ENCODE measurements at places on chromosomes 4 and X.

- no peak for DNase-seq
These were observed 4.3 kb downstream of the EPHA5 start for GRCh38 chr4:65665771-65666523.

DNA sequence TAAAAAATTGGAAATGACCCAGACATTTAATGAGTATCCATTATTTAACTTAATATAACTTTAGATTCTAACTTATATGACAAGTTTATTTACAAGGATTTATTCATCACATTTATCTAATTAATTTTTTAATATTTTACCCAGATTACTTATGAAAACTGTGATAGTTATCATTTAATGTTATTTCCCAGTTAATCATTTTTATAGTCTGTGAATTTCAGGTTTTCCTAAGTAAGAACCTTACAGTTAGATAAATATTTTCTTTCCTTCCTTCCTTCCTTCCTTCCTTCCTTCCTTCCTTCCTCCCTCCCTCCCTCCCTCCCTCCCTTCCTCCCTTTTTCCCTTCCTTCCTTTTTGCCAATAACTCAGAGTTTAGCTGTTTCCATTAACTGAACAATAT, 14.8 kb upstream of the FHDC1 start:
- DNase-seq: no peak

DNA sequence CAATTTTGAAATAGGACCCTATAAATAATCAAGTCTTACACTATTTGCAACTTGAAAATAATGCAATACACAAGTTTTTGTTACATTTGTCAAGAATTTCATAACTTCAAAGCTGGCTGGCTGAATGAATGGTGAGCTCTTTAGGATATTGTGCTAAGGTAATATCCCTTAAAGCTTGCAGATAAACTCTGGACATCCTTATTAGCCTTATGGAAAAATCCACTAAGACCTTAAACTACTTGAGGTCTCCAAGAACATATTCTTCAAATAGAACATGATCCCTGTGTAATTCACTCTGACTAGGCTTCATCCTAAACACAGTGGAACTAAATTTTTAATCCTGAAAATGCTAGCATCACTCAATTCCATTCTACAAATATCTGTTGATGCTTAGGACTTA, 199.3 kb downstream of the PACRGL start:
- no peak for DNase-seq

GRCh38 chr4:150418757-150419410, 163.1 kb upstream of the MAB21L2 start:
- DNase-seq: no peak

DNA sequence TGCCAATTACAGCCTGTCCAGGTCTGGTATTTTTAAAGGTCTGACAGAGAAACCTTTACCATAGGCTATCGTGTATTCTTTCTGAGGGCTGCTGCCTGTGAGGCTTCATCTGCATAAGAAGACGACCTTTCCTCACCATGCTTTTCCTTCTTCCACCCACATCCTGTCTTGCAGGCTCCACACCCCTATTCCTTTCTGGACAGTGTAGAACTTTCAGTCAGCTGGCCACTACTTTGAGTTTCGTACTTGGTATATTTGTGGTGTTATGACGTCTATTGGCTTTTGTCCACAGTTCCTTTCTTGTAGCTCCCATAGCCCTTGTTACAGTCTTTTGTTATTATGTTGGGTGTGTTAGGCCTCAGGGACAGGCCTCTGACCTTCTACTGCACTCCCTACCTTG, 311.4 kb downstream of the RAPGEF2 start:
- DNase-seq: no peak

DNA sequence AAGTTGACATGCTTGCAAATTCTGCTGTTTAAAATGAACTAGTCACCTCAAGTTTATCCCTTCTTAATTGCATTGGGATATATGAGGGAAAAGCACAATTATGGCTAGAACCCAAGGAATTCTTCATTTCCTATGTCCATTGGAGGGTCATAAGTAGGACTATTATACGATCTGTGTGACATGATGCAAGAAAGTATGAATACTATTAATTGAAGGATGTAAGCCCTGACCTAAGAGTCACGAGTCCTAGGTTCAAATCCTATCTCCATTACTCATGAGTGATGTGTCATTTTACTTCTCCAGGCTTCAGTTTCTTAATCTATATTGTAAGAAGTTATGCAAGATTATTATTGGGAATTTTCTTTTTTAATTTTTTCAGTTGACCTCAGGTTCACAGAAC, 542.9 kb upstream of the GRIA3 start:
- DNase-seq: no peak

GRCh38 chrX:49066690-49067089, 7.1 kb downstream of the PRAF2 start:
- DNase-seq: no peak

DNA sequence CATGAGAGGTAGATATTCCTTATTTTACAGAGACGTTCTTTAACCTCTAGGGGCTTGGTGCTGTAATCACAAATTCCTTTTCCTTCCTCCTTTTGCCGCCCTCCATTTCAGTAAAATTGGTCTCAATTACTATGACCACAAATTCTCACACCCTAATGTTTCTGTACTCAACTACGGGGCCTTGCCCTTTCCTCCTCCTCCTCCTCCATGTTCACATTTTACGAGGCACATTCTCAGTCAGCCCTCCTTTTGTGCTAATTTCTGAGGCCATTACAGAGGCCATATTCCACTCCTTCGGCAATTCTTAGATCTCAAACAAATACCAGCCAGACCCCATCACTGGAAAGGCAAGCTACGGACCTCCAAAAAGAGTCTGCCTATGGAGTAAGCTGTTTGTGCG, 92.1 kb downstream of the SH3KBP1 start:
- DNase-seq: no peak

GRCh38 chrX:10109695-10110094, 47.1 kb upstream of the CLCN4 start:
- no peak for DNase-seq

GRCh38 chrX:130726661-130727060, 176.3 kb downstream of the ENOX2 start:
- DNase-seq: no peak

DNA sequence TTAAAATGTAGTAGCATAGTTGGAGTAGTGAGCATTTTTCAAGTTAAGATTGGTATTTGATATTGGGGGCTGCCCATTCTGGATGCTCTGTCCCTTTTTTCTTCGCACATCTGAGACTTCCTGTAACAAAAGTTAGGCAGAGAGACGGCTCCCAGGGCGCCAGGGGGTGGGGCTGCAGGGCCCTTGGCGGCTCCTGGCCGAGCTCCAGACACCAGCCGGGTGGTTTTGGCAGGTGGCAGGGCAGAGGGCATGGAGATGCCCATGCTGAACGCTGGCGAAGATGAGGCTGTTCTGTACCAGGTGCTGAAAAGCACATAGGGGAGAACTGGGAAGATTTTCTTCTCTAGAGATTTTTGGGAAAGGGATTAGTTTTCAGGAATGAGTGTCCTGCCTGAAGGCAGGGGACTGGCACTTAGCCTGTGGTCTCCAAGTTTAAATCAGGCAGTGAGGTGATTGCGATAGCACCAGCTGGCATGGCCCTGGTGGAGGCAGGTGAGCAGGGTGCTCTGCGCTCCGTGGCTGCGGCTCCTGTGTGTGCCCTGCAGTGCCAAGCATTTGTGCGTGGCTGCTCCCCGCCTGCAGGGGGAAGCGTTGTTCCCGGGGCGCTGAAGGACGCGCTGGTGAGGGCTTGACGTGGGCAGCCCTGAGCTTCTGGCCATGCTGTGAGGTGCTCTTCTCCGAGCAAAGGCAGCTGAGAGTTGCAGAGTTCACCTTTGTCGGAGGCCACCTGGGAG, 23.6 kb upstream of the HGFAC start:
- DNase-seq: no peak

All from stimulated activated CD8-positive, alpha-beta memory T cell treated with anti-CD3 and anti-CD28 coated beads, Interleukin-7, amount 100 ng/mL, for 48 hours (primary cell).